Sigmoid colon (tissue), 7 donors: ENCODE measurements at places on chromosomes 3 and 15. TPM values are rescaled to one million over a fixed set of nuclear protein-coding genes. Genes with fewer than 3 reads are reported as not detected.

RARB gene
- 8.3 TPM for total RNA-seq

AADAC gene
- total RNA-seq, result not detected

CACNA2D3 gene
- total RNA-seq, result 10.2 TPM

GREM1 gene
- 25.5 TPM for total RNA-seq

P2RY12 gene
- total RNA-seq, result 1.7 TPM

DGKG gene
- total RNA-seq, result 30.7 TPM

CCRL2 gene
- 0.71 TPM for total RNA-seq

OXNAD1 gene
- total RNA-seq, result 11.6 TPM

EIF5A2 gene
- total RNA-seq, result 7.5 TPM

ADCY5 gene
- total RNA-seq, result 39.5 TPM

CCR3 gene
- total RNA-seq, result not detected

ATRIP gene
- total RNA-seq, result 5.1 TPM

DNA sequence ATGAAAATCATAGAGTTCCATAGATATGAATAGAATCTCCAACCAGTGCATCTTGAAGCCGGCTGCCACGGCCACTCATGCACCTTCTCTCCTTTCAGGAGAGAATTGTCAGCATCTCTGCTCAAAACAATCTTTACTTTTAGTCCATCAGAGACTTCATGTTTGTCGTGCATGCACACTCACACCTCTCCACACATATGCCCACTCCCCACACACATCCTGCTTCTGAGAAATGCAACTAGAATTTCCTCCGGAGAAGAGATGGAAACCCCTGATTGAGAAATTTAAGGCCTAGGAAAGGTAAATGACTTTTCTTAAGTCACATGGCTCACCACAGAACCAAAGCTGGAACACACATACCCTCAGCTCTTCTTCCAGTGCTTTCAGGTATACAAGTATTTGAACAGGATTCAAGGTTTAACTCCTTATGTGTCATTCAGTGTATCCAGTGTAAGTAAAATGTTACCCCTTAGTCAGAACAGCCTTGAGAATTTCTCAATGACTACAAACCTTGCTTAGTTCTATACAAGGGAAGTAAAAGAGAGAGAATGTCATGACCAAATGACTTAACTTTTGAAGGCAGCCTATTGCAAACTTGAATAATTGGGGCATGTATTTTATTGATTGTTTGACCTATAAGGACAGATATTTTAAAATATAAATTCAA lies 69.1 kb upstream of the TSEN2 start:
- H3K27ac ChIP-seq, result no peak overlapping the region
- no peaks in the 10 kb centered on the region for H3K4me1 ChIP-seq
- no peaks in the 10 kb centered on the region for H3K27me3 ChIP-seq
- H3K36me3 ChIP-seq, result no peaks in the 10 kb centered on the region
- no peak for DNase-seq
- no peak overlapping the region for H3K4me3 ChIP-seq

DNA sequence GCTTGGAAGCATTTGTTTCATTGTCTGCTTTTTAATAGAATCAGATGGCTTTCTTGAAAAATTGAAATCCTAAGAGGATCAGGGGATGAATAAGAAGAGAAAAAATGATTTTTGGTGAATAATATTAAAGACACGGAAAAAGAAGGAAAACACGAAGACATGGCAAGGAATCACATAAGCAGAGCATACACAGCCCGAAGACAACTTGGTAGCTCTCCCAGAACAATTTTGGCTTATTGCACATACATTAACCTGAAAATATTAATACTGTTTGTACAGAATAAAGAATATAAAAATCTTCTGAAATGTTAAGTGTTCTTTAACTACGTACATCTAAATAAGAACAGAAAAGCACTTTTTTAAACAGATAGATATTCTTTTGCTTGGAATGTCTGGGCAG lies 150.0 kb downstream of the SHOX2 start:
- H3K36me3 ChIP-seq, result no peaks in the 10 kb centered on the region
- no peaks in the 10 kb centered on the region for H3K27me3 ChIP-seq
- DNase-seq, result no peak
- H3K4me1 ChIP-seq, result no peaks in the 10 kb centered on the region
- H3K4me3 ChIP-seq, result no peak overlapping the region
- H3K27ac ChIP-seq, result no peak overlapping the region

- no peak for DNase-seq
- no peaks in the 10 kb centered on the region for H3K27me3 ChIP-seq
- no peak overlapping the region for H3K4me3 ChIP-seq
- H3K4me1 ChIP-seq, result no peaks in the 10 kb centered on the region
- H3K36me3 ChIP-seq, result peaks cover 6% of the 10 kb centered on the region
These were observed 15.0 kb upstream of the SPTBN5 start for GRCh38 chr15:41908736-41909461.

- no peaks in the 10 kb centered on the region for H3K4me1 ChIP-seq
- peak overlapping the region; percentile 22 for H3K27ac ChIP-seq
- no peak overlapping the region for H3K4me3 ChIP-seq
- no peaks in the 10 kb centered on the region for H3K27me3 ChIP-seq
- H3K36me3 ChIP-seq, result no peaks in the 10 kb centered on the region
These were observed 239.9 kb upstream of the LRTM1 start for GRCh38 chr3:55167586-55168317.

- no peaks in the 10 kb centered on the region for H3K27me3 ChIP-seq
- no peak overlapping the region for H3K27ac ChIP-seq
- no peak for DNase-seq
- H3K36me3 ChIP-seq, result no peaks in the 10 kb centered on the region
These were observed 298.8 kb upstream of the UMPS start for GRCh38 chr3:124431331-124431994.

GRCh38 chr3:195813916-195814640 lies 2.3 kb upstream of the MUC4 start:
- H3K36me3 ChIP-seq, result no peaks in the 10 kb centered on the region
- peaks cover 21% of the 10 kb centered on the region for H3K27me3 ChIP-seq
- no peaks in the 10 kb centered on the region for H3K4me1 ChIP-seq

GRCh38 chr3:175422744-175423143 lies 563.6 kb downstream of the NAALADL2 start:
- H3K4me3 ChIP-seq, result no peak overlapping the region
- no peaks in the 10 kb centered on the region for H3K27me3 ChIP-seq
- H3K27ac ChIP-seq, result no peak overlapping the region
- DNase-seq, result no peak
- no peaks in the 10 kb centered on the region for H3K36me3 ChIP-seq

GRCh38 chr3:172478116-172478515 lies 29.9 kb upstream of the GHSR start:
- H3K4me3 ChIP-seq, result no peak overlapping the region
- H3K4me1 ChIP-seq, result no peaks in the 10 kb centered on the region
- no peaks in the 10 kb centered on the region for H3K27me3 ChIP-seq

DNA sequence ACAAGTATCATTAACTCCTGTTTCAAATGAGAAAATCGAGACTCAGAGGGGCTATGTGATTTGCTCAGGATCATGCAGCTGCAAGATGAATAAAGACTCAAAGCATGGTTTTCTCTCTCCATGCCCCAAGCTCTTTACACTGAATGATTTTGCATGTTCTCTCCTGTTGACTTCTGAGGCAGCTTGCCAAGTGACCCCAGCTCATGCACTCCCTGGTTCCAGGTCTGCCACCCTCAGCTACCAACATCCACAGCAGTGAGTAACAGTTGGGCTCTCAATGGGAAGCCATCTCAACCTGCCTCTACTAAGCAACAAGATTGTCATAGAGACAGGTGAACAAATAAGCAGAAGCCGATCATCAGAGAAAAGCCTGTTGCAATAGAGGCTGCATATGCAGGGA lies 116.9 kb upstream of the GADL1 start:
- H3K27ac ChIP-seq, result no peak overlapping the region
- no peaks in the 10 kb centered on the region for H3K36me3 ChIP-seq
- H3K27me3 ChIP-seq, result no peaks in the 10 kb centered on the region
- H3K4me3 ChIP-seq, result no peak overlapping the region

GRCh38 chr3:52182196-52182595 lies 15.8 kb upstream of the ALAS1 start:
- H3K27me3 ChIP-seq, result no peaks in the 10 kb centered on the region
- no peak overlapping the region for H3K4me3 ChIP-seq
- no peaks in the 10 kb centered on the region for H3K4me1 ChIP-seq
- H3K36me3 ChIP-seq, result no peaks in the 10 kb centered on the region

DNA sequence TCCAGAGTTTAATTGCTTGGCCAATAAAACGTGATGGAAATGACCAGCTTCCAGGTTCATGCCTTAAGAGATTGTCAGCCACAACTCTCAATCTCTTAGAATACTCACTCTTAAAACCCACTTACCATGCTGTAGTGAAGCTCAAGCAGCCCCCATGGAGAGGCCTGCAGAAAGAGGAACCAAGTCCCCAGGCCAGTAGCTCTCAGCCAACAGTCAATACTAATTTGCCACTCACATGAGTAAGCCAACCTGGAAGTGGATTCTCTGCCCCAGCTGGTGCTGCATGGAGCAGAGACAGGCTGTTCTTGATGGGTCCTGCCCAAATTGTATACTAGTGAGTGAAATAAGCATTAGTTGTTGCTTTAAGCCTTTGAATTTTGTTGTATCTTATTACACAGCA lies 155.9 kb downstream of the OXSM start:
- DNase-seq, result no peak
- H3K36me3 ChIP-seq, result no peaks in the 10 kb centered on the region
- H3K27me3 ChIP-seq, result no peaks in the 10 kb centered on the region
- H3K27ac ChIP-seq, result no peak overlapping the region
- H3K4me3 ChIP-seq, result no peak overlapping the region

DNA sequence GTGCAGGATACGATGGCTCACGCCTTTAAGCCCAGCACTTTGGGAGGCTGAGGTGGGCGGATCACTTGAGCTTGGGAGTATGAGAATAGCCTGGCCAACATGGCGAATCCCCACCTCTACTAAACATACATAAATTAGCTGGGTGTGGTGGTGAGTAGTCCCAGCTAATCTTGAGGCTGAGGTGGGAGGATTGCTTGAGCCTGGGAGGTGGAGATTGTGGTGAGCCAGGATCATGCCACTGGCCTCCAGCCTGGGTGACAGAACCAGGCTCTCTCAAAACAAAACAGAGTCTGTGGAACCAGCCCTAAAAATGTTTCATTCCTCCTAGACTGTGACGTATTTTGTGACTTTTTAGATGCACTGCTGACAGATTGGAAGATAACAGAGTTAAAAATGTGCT lies 34.3 kb upstream of the RAD51 start:
- H3K4me1 ChIP-seq, result no peaks in the 10 kb centered on the region
- no peaks in the 10 kb centered on the region for H3K36me3 ChIP-seq
- no peak overlapping the region for H3K27ac ChIP-seq
- no peak for DNase-seq

- peak; percentile 42 for DNase-seq
- H3K4me3 ChIP-seq, result no peak overlapping the region
- no peaks in the 10 kb centered on the region for H3K27me3 ChIP-seq
- H3K27ac ChIP-seq, result no peak overlapping the region
These were observed 29.4 kb downstream of the MELTF start for GRCh38 chr3:197000211-197000610.

- no peak overlapping the region for H3K27ac ChIP-seq
- H3K27me3 ChIP-seq, result no peaks in the 10 kb centered on the region
- DNase-seq, result no peak
- H3K36me3 ChIP-seq, result no peaks in the 10 kb centered on the region
- no peak overlapping the region for H3K4me3 ChIP-seq
These were observed 256.7 kb upstream of the KCNH8 start for GRCh38 chr3:18891641-18892040.

GRCh38 chr3:178297199-178297598 lies 239.0 kb upstream of the KCNMB2 start:
- no peaks in the 10 kb centered on the region for H3K27me3 ChIP-seq
- no peaks in the 10 kb centered on the region for H3K36me3 ChIP-seq
- H3K4me3 ChIP-seq, result no peak overlapping the region
- DNase-seq, result no peak

DNA sequence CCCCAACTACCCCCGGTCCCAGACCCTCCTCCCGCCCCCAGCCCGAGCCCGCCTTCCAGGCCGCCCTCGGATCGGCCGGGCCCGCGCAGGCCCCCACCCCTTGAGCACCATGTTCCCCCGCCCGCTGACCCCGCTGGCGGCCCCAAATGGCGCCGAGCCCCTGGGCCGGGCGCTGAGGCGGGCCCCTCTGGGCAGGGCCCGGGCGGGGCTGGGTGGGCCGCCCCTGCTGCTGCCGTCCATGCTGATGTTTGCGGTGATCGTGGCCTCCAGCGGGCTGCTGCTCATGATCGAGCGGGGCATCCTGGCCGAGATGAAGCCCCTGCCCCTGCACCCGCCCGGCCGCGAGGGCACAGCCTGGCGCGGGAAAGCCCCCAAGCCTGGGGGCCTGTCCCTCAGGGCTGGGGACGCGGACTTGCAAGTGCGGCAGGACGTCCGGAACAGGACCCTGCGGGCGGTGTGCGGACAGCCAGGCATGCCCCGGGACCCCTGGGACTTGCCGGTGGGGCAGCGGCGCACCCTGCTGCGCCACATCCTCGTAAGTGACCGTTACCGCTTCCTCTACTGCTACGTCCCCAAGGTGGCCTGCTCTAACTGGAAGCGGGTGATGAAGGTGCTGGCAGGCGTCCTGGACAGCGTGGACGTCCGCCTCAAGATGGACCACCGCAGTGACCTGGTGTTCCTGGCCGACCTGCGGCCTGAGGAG lies 472 bp downstream of the CHST14 start:
- no peaks in the 10 kb centered on the region for H3K27me3 ChIP-seq
- H3K36me3 ChIP-seq, result no peaks in the 10 kb centered on the region
- peak overlapping the region; percentile 88 for H3K27ac ChIP-seq
- H3K4me3 ChIP-seq, result peak overlapping the region; percentile 79
- H3K4me1 ChIP-seq, result peaks cover 22% of the 10 kb centered on the region

DNA sequence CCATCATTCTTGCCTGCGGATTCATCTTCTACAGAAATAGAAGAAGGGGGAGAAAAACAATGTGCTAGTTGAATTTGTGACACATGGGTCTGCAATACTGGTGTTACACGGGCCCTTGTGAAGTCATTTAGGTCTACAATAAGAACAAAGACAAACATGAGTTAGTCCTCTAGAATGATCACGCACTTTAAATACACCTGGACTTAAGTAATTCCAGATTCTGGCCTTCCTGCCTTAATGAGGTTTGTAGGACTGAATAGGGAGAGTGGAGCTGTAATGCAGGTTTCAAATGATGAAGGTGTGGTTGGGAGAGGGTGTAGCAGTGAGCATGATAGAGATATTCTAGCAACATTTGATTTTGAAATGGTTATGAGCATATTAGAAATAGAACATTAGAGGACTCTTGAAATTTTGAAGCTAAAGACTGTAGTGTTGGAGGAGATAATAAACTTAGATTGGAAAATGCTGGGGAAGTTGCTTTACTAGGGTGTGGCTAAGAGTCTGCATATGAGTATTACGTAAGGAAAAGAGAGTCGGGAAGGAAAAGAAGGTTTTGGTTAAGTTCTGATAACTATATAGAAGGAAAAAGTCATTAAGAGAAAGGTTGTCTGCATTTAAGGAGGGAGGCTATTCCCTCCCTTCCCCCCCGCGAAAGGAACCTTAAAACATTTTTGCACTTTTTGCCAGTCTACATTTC lies 606 bp downstream of the EIF2A start:
- no peaks in the 10 kb centered on the region for H3K4me1 ChIP-seq
- H3K36me3 ChIP-seq, result no peaks in the 10 kb centered on the region
- H3K4me3 ChIP-seq, result peak overlapping the region; percentile 62
- H3K27me3 ChIP-seq, result no peaks in the 10 kb centered on the region
- H3K27ac ChIP-seq, result peak overlapping the region; percentile 98

GRCh38 chr15:67805008-67805665 lies 20.2 kb upstream of the SKOR1 start:
- H3K4me3 ChIP-seq, result no peak overlapping the region
- no peaks in the 10 kb centered on the region for H3K27me3 ChIP-seq
- H3K4me1 ChIP-seq, result no peaks in the 10 kb centered on the region
- DNase-seq, result no peak
- no peak overlapping the region for H3K27ac ChIP-seq
- H3K36me3 ChIP-seq, result no peaks in the 10 kb centered on the region

- peaks cover 3% of the 10 kb centered on the region for H3K27me3 ChIP-seq
- H3K36me3 ChIP-seq, result no peaks in the 10 kb centered on the region
- no peak overlapping the region for H3K27ac ChIP-seq
- H3K4me3 ChIP-seq, result no peak overlapping the region
These were observed 1077.4 kb downstream of the EPHA3 start for GRCh38 chr3:90184861-90185260.
